ENCODE measurements at places on chromosomes 1 and 21.

- no peak for DNase-seq
These were observed at the start of gene LYPD8 for GRCh38 chr1:248755517-248755916. Gene LYPD8 (minus strand): TSS chr1:248755759. CDS start chr1:248751081, 4,678 bp downstream.

GRCh38 chr1:91651661-91652071, 151.0 kb downstream of the CDC7 start:
- peak; percentile 17 for DNase-seq

DNA sequence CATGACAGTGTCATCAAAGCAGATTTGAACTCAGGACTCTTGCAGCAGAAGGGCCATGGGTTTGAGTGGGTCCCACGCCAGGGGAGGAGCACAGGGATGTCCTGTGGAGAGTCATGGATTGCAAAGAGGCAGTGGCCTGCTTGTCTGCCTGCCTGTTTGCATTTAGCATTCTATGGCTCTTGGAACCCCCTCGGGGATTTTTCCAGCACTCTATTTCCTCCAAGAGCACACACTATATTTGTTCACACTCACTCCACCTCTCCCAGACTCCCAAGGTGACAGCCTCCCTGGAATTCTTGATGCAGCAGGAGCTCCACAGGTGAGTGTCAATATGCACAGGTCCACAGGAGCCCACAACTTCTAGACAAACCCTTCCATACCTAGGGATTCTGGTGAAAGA, 73.1 kb upstream of the LRRN2 start:
- DNase-seq = no peak

DNA sequence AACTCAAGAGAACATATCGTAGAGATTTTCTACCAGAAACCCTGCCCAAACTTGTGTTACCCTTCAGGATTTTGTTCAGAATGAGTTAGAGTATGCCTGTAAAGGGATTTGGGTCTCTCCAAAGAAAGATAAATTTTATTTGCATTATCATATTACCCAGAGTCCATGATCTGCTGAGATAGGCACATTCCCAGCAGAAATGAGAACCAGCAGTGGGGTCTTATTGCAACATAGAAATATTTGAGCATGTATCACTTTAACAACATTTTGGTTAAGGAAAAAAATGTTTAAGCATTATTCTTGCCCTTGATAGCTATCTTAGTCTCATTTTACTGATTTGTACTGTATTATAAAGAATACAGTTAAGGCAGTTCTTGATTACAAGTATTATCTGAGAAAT, 10.6 kb downstream of the VCAM1 start:
- no peak for DNase-seq

DNA sequence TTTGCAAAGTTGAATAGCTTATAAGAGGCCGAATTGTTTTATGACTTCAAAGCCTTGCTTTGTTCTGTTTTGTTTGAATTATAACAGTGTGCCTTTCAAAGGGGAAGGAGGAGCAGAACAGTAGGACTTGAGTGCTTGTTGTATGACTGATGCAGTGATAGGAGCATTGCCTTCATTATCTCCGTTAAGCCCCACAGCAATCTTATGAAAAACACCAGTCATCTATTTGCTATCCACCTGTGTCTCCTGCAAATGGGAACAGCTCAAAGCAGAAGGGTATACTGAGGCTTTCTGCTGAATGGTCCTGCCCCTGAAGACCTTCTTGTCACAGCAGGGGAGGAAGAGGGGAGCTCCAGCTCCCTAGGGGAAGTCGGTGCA, 127.5 kb downstream of the RNF220 start:
- DNase-seq = no peak

GRCh38 chr1:6727535-6727934, 25.9 kb upstream of the DNAJC11 start:
- DNase-seq = no peak

- peak; percentile 49 for DNase-seq
These were observed 23.6 kb downstream of the LAMC2 start for GRCh38 chr1:183209533-183210158.

DNA sequence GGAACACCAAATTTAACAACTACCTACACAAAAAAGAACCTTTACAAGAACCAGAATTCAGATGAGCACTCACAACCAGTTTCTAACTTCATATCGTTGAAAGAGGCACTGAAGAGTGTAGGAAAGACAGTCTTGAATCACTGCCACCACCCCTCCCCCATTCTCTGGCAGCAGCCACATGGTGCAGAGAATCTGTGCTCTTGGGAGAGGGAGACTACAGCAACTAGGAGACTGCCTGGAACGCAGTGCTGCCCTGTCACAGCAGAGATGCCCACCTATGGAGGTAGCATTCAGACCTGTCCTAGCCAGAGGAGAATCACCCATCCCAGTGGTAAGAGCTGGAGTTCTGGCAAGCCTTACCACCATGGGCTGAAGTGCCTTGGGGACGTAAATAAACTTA, 7.3 kb downstream of the CCN1 start:
- peak; percentile 32 for DNase-seq

DNA sequence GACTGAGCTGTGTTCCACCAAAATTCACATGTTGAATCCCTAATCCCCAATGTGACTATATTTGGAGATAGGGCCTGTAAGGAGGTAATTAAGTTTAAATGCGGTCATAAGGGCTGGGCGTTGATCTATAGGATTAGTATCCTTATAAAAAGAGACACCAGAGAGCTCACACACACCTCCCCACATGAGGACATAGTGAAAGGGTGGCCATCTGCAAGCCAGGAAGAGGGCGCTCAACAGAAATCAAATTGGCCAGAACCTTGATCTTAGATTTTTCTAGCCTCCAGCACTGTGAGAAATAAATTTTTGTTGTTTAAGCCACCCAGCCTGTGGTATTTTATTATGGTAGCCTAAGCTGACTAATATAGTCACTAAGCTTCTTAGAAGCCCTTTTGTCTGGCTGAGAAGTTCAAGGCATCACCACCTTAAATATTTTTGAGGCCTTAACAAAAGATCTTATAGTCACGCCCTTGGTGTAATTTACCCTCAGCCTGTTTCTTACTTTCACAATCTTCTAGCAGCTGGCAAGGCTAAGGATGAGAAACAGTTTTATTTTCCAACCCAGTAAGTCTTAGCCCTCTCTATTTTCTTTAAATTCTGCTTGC, 28.8 kb downstream of the GORAB start:
- DNase-seq = no peak

- DNase-seq = no peak
These were observed 312.9 kb downstream of the GRIK1 start for GRCh38 chr21:29626801-29627470.

DNA sequence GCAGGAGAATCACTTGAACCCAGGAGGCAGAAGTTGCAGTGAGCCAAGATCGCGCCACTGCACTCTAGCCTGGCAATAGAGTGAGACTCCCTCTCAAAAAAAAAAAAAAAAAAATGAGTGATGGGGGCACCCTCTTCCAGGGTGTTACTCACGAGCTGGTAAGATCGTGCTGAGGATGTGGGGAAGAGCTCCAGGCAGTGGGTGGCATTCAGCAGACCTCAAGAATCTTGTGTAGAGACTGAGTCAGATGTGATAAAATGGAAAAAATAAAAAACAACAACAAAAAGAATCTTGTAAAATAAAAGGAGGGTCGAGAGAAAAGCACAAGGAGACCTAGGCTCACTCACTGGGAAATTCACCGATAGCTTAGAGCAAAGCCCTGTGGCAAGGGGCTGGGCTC, 38.5 kb downstream of the EPHA2 start:
- no peak for DNase-seq

DNA sequence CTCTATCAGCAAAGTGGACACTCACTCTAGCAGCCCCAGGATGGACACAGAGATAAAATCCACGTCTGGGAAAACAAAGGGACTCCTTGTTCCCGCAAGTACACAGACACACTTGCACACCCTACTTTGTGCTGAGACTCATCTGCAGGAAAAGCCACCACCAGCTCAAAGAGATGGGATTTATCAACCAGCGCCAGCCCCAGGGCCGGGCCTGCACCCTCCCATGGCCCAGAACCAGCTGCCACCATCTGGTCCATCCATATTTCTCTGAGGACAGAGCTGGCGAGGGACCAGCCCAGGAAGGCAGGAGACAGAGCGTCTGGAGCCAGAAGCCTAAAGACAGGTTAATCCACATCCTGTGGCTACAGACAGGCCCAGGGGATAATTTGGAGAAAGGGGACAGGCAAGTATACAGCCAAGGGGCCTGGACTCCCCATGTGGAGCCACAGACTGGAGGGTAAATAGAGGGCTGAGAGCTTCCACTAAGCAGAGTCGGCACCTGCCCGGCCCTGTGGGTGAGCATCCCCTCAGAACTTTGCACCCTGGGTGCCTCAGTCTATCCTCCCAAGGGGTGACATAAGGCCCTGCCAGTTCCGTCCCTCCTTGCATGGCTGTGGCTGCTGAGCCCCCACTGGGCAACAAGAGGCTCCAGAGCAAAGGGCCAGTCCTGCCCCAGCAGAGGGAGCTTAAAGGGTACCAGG, 233.9 kb downstream of the PTPRU start:
- DNase-seq = no peak

DNA sequence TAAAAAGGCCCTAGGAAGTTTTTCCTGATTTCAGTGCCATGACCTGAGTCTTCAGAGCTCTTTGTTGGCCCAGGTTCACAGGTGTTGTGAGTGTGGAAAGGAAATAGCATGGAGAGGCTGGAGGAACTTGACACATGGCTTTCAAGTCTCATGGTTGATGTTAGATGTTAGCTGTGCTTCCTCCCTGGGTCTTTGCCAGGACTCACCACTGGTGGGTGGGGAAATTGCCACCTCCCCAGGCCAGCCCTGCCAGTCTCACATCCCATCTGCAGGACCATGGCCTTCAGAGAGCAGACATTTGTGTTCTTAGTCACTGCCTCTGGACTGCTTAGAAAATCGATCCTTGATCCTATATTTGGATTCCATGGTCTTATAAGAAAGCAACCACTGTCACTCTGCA, 383.2 kb downstream of the DISC1 start:
- no peak for DNase-seq

GRCh38 chr1:100893718-100894117, 924 bp downstream of the EXTL2 start:
- DNase-seq = no peak

GRCh38 chr1:94218332-94218731, 19.1 kb downstream of the ARHGAP29 start:
- DNase-seq = no peak

DNA sequence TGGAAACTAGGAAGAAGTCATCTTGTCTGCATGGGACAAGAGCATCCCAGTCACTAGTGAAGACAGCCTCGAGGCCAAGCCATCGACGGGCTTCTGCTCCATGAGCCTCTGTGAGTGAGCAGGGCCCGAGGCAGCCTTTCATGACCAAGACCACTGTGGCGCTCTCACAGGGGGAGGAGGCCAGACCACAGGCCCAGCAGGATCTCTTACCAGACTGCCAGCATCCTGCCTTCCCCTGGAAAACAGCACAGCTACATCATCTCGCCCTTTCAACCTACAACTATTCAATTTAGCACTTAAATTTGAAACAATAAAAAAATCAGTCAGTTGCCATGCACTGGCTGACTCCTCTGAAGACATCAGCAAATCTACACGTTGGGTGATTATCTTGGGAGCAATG, 85.4 kb downstream of the HSF2BP start:
- DNase-seq = no peak

GRCh38 chr1:79912813-79913212, 906.3 kb upstream of the ADGRL4 start:
- no peak for DNase-seq

GRCh38 chr1:33966346-33967141, 102.7 kb downstream of the HMGB4 start:
- DNase-seq = no peak

- no peak for DNase-seq
These were observed 1.9 kb downstream of the ADARB1 start for GRCh38 chr21:45076245-45076711.

GRCh38 chr1:62425041-62425440, 11.8 kb upstream of the USP1 start:
- no peak for DNase-seq

- no peak for DNase-seq
These were observed 40.9 kb downstream of the IGSF21 start for GRCh38 chr1:18148461-18148860.

DNA sequence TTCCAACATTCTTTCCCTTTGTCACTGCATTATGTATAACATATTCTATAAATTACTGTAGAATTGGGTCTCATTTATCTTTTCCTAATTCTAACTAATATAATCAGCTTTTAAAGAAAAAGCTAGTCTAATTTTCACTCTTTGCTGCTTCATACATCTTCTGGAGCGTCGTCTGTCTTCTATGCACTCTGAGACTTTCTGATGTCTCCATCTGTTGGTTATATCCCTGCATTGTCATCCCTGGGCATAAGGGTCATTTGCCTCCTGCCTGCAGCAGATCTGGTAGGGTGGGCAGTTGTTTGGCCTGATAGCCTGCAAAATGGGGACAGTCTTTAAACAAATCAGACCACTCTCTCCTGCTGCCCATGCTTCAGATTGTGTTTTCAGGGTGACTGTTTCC, 40.8 kb upstream of the DYNLT5 start:
- peak; percentile 15 for DNase-seq

DNA sequence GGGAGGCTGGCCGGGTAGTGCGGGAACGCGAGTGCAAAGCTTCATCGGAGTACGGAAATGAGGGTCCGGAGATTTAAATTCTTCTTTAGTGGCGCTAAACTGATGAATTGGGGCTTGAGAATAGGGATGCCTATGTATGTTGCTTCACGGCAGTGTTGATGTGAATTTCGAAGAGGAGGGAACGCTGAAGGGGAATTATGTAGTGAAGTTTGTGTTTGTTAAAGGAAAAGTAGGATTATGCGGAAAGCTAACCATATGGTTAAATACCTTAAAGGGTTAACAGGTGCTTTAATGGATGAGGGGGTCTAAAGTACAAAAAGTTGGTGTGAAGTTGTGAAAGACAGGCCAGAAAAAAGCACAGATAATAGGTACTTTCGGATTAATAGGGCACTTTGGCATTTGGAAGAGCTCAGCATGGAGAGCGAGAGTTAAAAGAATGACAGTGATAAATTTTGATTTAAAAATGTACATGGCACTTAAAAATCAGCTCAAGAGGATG, 1.4 kb downstream of the HS2ST1 start:
- DNase-seq = no peak

DNA sequence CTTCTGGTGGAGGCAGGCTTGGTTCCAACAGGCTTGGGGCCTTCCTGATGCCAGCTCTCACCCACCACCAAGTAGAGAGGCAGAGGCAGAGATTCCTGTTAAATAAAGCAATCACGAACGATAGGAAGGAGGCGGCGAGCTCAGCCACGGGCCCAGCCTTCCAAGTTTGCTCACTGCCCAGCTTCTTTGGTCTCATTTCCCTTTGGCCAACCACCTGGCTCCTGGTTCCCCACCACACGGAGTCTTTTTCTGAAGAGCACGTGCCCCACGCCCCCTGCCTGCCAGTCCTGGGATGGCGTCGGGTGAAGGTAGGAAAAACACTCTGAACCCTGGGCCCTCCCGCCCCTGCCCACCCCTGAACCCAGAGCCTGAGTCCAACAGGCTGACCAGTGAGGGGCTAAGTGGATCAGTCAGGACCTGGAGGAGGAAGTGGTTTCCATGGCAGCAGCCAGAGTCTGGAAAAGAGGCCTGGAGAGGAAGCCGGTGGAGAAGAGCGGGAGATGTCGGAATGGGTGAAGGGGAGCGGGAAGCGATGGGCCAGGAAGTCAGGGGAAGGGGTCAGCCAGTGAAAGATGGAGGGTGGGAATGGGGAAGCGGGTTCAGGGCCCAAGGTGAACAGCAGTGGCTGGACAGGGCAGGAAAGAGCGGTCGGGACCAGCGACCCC, 158.2 kb upstream of the KLHDC7A start:
- DNase-seq = no peak

- peak; percentile 83 for DNase-seq
These were observed 10.9 kb downstream of the IER5 start for GRCh38 chr1:181099152-181100014.

GRCh38 chr1:219177940-219178339, 4.3 kb downstream of the LYPLAL1 start:
- DNase-seq = no peak

GRCh38 chr1:96641282-96641681, 80.3 kb upstream of the PTBP2 start:
- no peak for DNase-seq

GRCh38 chr21:45223236-45224185, 64.2 kb downstream of the POFUT2 start:
- no peak for DNase-seq

Data from NCI-H446 treated with DMSO at 0.1 percent for 48 hours (cell line).